ENCODE measurements at places on chromosomes 16 and 17.

GRCh38 chr17:13540546-13540945 is 61.2 kb downstream of the HS3ST3A1 start:
- DNase-seq = no peak

- DNase-seq = no peak
Observed at GRCh38 chr16:10172848-10173655, 9.2 kb downstream of the GRIN2A start.

DNA sequence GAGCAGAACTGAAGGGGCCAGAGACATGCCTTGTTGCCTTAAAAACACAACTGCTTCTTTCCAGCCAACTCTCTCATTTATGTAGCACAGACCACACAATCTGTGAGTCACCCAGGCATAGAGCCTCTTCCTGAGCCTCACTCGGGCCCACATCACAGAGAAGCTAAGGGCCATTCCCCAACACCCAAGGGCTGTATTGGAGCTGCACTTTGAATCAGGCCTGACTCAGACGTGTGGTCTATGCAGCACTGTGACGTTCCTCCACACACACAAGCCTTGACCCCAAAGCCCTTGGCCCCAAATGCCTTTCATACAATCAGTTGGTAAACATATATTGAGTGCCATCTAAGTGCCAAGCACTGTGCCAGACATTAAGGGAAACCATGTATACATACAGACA is 308.9 kb upstream of the DYNLRB2 start:
- peak; percentile 7 for DNase-seq

GRCh38 chr16:50781043-50781442 is 39.2 kb downstream of the CYLD start:
- no peak for DNase-seq

- DNase-seq = no peak
Observed at GRCh38 chr17:72683506-72684404, 408.7 kb downstream of the SLC39A11 start.

All from stimulated activated naive CD8-positive, alpha-beta T cell treated with anti-CD3 and anti-CD28 coated beads, Interleukin-15, Interleukin-2, amounts not matched to agents 100 U/mL and 50 U/mL, for 24 hours (primary cell).